Tibial nerve (tissue), 4 donors: ENCODE measurements at places on chromosomes 13 and 19. TPM values are rescaled to one million over a fixed set of nuclear protein-coding genes. Genes with fewer than 3 reads are reported as not detected.

Gene DZIP1
- 72.8 TPM for total RNA-seq

Gene C13orf46
- 4.6 TPM for total RNA-seq

Gene DLL3
- total RNA-seq = not detected

- no peak for DNase-seq
Observed at GRCh38 chr13:95652244-95652764, 7.8 kb upstream of the DZIP1 start.

GRCh38 chr19:40466219-40466984 lies 399 bp upstream of the SPTBN4 start:
- peak; percentile 31 for DNase-seq

DNA sequence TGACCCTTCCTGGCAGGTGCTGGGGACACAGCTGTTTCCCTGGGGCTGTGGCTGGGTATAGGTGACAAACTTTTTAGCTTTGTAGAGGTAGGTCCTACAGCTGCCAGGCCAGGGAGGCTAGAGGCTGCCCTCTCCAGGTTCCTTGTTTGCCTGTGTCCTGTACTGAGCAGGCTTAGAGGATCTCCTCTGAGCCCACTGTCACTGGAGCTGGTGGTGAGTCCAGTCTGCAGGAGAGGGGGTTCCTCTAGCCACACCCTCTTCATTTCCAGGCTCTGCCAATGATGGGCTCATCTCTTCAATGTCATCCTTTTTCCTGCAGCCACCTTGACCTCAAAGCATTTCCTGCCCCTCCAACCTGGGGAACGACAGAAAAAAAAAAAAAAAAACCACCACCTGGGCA lies 12.6 kb upstream of the RAB11B start:
- DNase-seq = no peak

- no peak for DNase-seq
Observed at GRCh38 chr19:17504456-17504855, 7.0 kb upstream of the PGLS start.
